ENCODE measurements at places on chromosomes 3 and 15.

GRCh38 chr15:58522391-58522790, 90.6 kb downstream of the LIPC start:
- DNase-seq, result no peak

GRCh38 chr3:168030577-168030976, 65.1 kb downstream of the GOLIM4 start:
- DNase-seq, result no peak

GRCh38 chr15:80152896-80153876, at the start of gene FAH:
Gene FAH, plus strand, starts transcription at chr15:80152999. Its CDS starts 56 bp downstream, at chr15:80153055.
- DNase-seq, result peak; percentile 85

DNA sequence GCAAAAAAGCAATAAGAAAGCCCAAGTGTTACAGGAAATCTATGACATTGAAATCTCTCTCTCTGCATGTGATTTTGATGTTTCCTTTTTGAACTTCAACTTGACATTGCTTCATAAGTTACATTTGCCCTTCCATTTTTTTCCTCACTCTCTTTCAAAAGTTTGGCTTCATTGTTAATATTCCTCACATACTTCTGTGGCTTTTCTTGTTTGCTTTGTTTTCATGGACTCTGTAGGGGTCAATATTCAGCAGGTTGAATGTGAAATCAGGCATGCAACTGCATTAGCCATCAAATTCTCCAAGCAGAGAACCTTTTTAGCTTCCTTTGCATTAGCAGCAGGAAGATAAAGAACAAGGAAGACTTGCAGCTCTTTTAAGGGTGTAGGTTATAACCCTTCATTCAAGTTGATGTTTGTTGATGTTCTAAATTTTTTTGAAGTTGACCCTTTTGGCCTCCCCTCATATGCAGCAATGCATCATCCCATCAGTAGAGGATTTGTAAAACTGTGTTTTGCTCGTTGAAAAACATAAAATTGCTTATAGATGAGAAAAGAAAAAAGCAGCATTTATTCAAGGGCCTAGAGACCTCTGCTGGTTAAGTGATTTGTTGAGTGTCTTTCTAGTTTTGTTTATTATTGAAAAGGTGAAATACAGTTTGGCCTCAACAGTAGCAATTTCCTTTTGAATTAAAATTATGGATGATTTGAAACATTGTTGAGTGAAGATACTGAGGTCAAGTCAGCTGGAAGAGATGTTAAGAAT, 211.4 kb downstream of the IL5RA start:
- peak; percentile 6 for DNase-seq

DNA sequence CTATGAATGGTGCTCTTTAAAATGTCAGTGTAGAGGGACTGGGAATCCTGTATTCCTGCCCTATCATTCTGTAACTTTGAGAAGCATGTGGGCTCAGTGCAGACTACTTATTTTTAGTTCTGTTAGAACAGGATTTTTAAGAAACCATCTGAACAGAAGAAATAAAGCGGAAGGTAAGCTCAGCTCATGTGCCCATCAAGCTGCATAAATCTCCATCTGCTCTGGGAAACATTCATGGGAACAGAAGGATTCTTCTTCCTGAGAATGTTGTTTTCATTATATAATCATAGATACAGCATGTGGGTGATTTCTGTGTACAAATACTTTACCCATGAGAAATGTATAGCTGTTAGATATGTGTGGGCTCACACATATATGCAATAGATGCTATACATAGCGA, 69.9 kb downstream of the SIDT1 start:
- no peak for DNase-seq

GRCh38 chr3:134765468-134765867, 29.6 kb upstream of the EPHB1 start:
- DNase-seq, result no peak

GRCh38 chr3:192187485-192188051, 539.8 kb downstream of the FGF12 start:
- DNase-seq, result no peak

DNA sequence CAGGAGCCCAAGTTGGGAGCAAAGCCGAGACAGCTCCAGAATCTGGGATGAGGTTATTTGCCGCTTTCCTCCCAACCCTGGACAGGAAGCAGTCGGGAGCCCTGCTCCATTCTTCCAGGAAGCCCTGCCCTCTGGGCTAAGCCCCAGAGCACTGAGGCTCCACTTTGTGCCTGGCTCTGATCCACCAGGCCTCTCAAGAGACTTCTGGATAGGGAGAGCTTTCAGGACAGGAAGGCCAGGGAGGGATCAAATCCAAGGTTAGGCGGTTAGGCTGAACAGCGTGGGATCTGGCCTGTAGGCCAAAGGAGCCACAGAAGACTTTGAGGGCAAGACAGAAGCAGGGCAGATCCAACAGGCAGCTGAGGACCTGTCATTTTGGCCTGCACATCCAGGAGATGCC, 835 bp downstream of the STOML1 start:
- DNase-seq, result peak; percentile 45

DNA sequence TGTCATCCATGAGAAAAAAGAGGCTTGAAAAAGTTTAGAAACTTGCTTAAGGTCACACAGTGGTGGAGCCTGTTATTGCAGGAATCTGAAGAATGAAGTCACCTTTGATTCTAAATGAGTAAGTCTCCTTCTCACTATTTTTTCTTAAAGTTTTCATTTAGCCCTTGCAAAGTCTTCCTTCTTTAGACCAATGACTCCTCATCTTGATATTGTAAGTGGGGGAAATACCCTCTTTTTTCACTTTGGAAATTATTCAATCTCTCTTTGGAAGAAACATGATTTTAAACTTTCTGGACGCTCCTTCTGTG, 787 bp upstream of the SLMAP start:
- DNase-seq, result no peak

- DNase-seq, result peak; percentile 1
These were observed 910.0 kb upstream of the ROBO1 start for GRCh38 chr3:80677796-80678195.

GRCh38 chr3:196617256-196617655, 22.2 kb upstream of the NRROS start:
- no peak for DNase-seq

DNA sequence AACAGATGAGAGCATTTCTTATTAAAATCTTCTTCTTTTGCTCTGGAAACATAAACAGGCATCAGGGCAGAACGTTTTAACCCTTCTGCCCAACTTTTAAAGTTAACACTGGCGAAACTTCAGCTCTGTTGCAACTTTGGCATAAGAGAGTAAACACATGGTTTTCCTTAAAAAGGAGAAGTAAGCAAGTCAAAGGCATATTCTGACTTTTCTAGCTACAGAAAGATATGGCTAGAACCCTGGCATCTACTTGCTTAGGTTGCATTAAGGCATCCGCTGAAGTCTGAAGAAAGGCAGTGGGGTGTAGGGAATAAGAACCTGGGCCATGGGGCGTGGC, 13.3 kb upstream of the IL16 start:
- no peak for DNase-seq

DNA sequence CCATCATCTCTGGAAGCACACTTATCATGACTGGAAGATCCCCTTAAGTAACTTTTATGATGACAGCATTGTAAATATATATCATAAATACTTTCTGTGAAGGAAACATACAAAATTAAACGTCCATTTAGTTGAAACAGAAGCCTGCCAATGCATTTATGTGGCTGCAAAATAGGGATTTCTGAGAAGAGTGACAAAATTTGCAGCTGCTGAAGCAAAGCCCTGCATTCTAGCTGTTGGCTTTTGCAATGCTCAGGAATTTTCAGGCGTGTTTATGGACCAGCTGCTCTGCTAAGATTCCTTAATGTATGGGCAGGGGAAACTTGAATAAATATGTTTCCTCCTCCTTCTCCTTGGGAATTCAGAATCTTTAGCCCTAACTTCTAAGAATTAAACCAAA, 137.3 kb downstream of the CACNA2D3 start:
- DNase-seq, result no peak
